ENCODE measurements at places on chromosomes 13 and 19.

DNA sequence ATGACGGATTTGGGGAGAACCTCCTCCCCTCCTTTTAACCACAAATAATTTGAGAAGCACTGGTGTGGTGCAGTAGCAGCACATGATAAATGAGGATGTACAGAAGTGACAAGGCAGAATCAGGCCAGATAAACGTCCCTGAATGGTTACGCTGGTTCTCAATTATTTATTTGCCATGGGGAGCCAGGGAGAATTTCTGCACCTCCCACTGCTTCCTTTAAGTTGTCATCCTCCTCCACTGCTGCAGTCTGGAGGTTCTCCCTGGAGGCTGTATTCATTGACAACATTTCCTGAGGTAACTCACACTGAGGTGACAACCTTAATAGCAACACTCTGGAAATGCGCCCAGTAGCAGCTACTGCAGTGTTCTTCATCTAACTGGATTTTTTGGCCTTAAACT lies 308.9 kb upstream of the SLITRK1 start:
- DNase-seq: no peak

DNA sequence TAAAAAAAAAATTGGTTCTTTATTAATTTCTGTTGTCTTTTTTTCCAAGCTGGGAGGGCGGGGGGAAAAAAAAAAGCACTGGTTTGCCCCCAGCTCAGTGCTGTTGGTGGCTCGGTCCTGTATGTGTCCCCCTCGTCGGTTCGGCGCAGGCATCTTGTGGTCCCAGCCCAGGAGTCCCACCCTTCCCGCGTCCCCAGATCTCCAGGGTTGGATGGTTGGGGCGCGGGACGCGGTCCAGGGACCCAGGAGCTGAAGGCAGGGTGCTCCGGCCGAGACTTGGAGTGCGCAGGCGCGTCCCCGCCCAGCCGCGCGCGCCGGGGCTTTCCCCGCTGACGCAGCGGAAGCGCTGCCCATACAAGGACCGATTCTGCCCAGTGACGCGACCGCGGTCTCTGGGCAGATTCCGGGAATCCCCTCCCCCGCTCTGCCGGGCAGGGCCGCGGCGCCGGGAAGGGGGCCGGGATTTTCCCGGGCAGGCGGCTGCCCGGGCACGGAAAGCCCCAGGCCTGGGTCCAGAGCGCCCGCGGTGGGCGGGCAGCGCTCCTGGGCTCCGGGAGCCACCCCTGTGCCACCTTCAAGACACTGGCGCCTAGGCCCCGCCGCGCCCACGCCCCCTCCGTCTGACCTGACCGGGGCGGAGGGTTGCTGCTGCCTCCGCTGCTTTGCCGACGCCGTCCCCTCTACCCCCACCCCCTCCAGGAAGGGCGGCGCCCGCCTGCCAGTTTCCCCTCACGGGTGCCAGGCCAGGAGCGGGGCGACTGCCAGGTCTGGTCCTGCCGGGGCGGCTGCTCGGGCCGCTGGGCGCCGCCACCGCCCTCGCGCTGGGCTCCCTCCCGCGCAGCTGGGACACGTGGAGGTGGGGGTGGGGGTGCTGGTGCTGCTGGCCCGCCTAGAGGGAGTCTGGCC lies 2.3 kb downstream of the JUNB start:
- DNase-seq: peak; percentile 92

GRCh38 chr19:10567656-10568055 lies 1.1 kb downstream of the CDKN2D start:
- DNase-seq: no peak

- no peak for DNase-seq
These were observed 185.7 kb downstream of the PTPRS start for GRCh38 chr19:5154799-5155426.

- no peak for DNase-seq
These were observed 938.9 kb upstream of the PRR20A start for GRCh38 chr13:56201834-56202233.

DNA sequence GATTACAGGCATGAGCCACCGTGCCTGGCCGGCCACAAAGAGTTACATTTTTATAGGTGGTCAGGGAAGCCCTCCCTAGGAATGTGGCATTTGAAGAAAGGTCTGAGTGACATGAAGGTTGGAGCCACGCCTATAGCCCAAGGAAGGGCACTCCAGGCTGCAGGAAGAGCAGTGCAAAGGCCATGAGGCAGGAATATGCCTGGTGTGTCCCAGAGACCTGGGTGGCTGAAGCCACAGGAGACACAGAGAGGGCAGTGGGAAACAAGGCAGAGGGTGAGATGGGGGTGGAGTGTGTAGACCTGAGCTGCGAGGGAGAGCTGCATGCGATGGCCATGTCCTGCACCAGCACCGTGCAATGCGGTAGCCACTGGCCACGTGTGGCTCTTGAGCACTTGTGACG lies 4.9 kb downstream of the PNMA8B start:
- no peak for DNase-seq

GRCh38 chr19:1725100-1726064 lies 27.9 kb upstream of the ONECUT3 start:
- no peak for DNase-seq

DNA sequence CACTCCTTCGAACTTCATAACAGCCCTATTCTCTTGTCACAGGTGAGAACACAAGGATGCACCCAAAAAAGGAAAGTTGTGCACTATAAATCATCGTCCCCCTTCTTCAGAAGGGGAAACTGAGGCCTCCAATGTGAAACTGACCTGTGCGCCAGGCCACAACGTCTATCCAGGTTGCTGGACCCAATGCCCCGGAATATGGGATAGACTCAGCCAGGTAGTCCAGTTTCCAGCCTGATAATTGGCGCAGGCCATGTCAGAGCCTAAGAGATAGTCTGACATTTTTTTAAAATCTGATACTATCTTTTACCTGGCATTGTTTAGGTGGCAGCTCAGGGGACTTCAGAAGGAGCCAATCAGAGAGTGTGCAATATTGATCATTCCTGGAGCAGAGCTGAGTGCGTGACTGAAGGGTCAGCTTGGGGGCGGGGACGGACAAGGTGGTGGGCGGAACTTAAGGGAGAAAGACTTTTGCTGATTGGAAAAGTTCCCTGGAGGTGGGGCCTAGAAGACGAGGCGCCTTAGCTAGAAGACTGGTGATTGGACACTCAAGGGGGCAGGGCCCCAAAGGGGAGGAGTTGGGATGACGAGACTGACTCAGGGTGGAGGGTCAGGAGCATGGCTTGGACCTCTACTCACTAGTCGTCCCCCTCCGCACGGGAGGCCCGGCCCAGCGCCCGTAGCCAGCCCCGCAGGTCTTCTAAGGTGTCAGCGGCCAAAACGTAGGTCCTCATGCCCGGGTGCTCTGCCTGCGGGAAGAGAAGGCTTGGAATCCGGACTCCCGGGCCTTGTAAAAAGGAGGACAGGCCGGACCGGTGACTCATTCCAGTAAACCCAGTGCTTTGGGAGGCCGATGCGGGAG lies 8.5 kb downstream of the PLEKHA4 start:
- DNase-seq: no peak

- no peak for DNase-seq
These were observed 95.3 kb upstream of the GPR12 start for GRCh38 chr13:26855921-26856320.

- no peak for DNase-seq
These were observed 150.1 kb upstream of the TSC22D1 start for GRCh38 chr13:44726214-44726613.

DNA sequence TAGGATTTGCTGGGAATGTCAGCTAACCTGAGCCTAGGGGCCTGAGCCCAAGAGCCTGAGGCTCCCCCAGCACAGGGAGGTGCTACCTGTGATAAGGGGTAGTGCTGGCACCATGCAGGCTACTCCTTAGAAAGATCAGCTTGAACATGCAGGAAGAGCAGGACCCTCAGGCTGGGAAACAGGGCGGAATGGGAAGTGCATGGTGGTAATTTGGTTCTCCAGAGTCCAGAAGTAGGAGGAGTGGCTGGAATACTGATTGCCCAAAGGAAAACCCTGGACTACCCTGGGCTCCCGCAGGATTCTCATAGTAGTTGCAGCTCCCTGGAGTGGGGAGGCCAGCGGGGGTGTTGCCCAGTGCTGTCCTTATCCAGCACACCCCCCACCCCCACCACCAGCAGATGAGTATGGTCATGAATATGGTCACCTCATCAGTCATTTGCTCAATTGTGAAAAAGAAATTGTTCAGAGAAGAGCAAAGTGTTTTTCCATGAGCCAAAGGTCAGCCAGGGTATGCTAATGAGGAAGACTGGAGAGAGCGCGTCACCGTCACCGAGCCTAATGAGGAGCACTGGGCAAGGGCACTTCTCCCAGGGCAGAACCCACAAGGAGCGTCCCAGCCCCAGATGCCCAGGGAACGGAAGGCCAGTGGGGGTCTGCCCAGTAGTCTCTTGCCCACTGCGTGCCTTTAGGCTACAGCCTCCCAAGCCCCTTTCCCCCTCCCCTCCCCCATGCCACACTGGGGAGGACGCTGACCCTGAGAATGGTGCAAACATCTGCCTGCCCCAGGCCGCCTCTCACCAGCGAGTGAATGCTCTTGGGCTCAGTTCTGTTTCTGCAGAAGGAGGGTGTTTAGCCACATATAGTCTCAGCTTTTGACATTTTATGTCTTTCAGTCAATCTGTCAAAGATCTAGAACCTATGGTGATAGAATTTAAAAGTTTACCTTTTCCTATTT lies 5.3 kb downstream of the SLC25A15 start:
- DNase-seq: no peak

GRCh38 chr19:6476155-6476895 lies 5.3 kb downstream of the DENND1C start:
- DNase-seq: peak; percentile 44

DNA sequence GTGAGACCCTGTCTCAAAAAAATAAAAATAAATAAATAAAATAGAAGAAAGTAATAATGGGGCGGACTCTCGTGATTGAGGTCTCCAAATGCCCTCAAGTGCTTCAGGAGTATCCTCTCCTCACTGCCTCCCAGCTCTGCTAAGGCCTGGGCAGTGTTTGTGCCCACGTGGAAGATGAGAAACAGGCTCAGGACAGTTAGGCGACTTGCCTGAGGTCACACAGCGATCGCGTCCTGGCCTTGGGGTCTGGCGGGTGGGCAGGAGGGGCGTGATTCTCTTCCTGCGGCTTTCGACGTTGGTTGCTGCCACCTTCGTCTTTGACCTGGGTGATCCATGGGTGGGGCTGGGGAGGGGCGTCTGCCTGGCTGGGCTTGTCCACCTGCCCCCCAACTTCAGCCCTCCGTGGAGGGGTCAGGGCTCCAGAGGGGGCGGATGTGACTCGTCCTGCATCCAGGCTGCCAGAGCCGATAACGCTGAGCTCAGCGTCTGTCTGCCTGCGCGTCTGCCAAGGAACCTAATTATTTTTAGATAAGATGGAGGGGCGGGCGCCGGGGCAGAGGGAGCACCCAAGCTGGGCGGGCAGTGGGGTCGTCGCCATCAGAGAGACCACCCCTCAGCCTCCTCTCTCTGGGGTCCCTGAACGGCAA lies 56.9 kb downstream of the NFIC start:
- DNase-seq: no peak

DNA sequence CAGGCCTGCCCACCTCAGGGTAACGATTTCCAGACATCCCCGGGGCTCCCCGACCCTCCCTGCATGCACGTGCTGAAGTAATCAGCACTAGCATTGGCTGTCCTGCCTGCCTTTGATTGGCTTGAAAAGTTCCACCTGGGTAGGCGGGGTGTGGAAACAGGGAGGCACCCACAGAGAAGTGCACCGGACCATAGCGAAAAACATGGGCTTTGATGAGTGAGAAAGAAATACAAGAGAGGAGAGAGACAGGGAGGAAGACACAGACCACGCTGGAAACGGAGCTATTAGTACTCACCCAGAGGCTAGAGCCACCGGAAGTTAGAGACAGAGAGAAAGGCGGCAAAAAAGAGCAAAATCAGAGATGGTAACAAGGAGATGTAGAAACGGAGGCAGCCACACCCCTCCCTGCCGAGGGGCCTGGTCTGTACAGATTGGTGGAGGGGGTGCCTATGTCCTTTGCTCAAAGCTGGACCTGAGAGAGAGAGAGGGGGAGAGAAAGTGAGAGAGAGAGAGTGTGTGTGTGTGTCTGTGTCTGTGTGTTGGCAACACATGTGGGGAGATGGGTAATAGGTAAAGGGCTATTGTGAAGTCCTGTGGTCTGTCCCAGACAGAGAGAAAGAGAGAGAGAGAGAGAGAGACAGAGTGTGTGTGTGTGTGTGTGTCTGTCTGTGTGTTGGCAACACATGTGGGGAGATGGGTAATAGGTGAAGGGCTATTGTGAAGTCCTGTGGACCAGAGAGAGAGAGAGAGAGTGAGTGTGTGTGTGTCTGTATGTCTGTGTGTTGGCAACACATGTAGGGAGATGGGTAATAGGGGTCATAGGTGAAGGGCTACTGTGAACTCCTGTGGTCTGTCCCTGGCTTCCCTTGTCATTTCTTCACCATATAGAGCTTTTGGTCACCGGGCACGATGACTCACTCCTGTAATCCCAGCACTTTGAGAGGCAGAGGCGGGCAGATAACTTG lies 2.9 kb downstream of the CGB3 start:
- DNase-seq: no peak

- DNase-seq: no peak
These were observed 2.7 kb upstream of the CCDC97 start for GRCh38 chr19:41307090-41307875.

GRCh38 chr13:98103531-98103930 lies 39.4 kb upstream of the FARP1 start:
- no peak for DNase-seq

DNA sequence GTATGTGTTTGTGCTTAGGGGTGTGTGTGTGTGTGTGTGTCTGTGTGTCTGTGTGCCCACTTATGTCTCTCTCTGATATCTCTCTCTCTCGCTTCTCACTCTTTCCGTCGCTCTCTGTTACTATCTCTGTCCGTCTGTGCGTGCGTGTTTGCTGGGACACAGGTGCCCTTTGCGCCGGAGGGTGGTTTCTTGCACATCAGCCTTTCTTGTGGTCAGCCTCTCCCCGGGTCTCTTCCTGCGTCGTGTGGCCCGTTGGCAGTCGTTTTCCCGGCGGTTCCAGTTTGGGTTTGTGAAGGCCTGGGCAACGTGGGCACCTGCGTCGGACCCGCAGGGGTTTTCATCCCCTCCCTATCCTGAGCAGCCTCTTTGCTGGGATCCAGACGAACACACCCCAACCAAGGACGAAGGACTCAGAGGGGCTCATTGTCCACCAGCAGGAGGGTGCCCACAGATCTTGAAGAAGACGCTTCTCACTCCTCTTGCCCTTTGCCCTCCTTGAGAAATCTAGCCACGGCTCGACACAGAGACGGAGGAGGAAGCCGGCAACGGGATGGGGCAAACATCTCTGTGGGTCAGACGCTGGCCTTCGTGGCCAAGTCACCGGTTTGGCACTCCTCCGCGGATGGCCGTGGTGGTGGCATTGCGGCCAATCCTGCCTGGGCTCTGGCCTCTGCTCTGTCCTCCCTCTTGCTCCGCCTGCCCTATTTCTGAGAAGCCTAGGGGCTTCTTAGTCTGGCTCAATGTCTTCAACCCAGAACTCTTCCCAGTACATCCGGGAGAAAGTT lies 52.3 kb downstream of the ZNF146 start:
- DNase-seq: no peak

- DNase-seq: no peak
These were observed 8.6 kb downstream of the RPS9 start for GRCh38 chr19:54209058-54209810.

GRCh38 chr13:50679321-50679720 lies 164.2 kb downstream of the DLEU7 start:
- DNase-seq: no peak

- DNase-seq: no peak
These were observed 3.2 kb upstream of the PTPRS start for GRCh38 chr19:5343848-5344247.

All from stimulated activated CD8-positive, alpha-beta memory T cell treated with anti-CD3 and anti-CD28 coated beads, Interleukin-15, amount 100 ng/mL, for 24 hours (primary cell).